ENCODE measurements at places on chromosomes 1 and 21.
A peak's percentile ranks its signal among the peaks of the same experiment; 100 is the strongest.

- no peak for DNase-seq
Observed at GRCh38 chr1:224368409-224368808, 11.7 kb downstream of the CNIH4 start.

DNA sequence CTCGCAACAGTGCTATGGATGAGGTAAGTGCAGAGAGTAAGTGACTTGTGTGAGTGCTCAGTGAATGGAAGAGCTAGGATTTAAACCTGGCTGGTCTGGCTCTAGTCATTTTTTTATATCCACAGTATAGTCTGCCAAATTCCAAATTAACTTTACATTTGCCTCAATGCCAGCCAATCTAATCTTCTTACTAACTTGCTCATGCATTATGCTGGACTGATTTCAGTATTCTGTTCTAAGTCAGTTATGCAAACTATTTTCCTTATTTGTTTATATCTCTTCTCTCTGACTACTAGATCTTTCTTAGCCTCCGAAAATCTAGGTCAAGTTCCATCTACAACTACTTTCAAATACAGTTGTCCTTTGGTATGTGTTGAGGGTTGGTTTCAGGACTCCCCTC, 133.3 kb downstream of the XPR1 start:
- DNase-seq: no peak

- no peak for DNase-seq
Observed at GRCh38 chr1:16162163-16162822, 6.4 kb upstream of the EPHA2 start.

- DNase-seq: peak; percentile 82
Observed at GRCh38 chr1:181179987-181180365, 91.5 kb downstream of the IER5 start.

- no peak for DNase-seq
Observed at GRCh38 chr1:77846966-77847365, 41.5 kb upstream of the NEXN start.

DNA sequence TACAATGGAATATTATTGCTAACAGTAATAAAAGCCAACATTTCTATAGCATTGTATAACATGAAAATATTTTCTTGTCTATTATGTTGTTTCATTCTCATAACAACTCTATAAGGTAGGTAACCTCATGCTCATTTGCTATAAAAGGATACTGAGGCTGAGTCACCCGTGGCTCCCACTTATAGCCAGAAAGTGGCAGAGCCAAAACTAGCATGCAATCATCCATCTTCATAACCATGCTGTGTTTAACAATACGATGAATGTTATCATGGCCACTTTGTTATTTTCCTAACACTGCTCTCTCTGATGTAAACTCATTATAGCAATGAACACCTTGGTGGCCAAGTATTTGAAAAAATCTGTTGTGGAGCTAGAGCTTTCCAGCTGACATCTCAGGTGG, 80.8 kb upstream of the JUN start:
- no peak for DNase-seq

- no peak for DNase-seq
Observed at GRCh38 chr1:159077120-159077961, 775 bp upstream of the AIM2 start.

GRCh38 chr1:163650624-163651023, 328.9 kb downstream of the NUF2 start:
- peak; percentile 24 for DNase-seq
